ENCODE measurements at places on chromosomes 6 and 20.

DNA sequence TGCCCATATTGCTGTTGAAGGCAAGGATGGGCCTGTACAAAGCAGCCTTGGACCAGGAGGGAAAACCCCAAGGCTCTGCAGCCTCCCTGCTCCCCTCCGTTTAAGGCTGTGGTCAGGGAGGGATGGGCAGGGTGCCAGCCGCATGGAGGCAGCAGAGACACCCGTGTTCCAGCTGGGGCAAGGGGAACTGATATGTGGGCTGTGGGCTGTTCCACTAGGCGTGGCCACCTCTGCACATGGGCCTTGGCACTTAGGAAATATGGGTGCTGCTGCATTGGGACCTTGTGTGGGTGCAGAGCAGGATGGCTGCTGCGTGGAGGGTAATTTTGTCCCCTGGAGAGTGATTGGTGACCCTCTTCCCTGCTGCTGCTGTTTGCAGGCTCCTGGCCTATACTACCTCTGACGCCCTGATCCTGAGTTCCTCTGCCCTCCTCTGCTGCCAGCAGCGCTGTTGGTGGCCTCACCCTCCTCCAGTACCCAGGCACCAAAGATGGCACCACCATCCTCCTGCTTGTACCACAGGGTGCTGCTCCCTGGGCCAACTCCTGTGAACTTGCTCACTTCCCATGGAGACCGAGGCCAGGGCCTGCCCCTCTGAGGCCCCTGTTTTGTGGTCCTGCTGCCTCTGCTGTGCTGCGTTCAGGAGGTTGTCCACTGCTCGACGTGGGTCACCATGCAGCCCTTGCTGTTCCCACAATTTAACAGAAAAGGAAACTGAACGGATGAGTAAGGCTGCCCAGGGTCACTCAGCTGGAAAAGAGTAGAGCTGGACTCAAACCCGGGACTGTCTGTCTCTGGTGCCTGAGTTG, 35.3 kb downstream of the PANK2 start:
- DNase-seq, result no peak

DNA sequence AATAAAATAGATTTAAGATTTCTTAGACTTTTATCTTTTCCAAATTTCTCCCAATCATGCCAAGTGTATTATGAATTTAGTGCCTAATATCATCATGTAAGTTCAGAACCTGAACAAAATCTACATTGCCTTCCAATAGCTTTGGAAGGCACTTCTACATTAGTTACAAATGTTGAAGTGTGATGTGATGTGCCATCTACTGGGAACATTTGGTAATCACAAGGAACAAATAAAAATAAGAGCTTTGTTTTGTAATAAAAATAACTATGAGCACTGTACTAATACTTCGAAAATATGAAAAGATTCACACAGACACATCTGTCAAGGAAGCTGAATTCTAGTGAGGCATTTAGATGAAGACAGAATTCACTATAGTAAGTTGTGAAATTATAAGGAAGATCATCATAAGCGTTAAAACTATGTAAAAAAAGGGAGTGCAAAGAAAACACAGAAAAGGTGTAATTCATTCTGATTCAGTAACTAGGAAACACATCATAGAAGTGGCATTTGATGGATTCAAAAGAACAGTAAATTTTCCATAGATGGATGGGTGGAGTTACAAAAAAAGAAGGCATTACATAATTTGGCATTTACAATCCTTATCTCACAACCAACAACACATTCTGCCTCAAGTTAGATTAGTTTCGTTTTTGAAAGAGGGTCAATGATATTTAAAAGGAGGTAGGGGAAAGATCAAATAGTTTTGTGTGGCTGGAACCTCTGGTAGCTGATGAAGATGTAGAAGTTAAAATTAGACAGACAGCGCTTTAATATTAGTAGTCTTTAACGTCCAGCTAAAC, 161.0 kb downstream of the ASCC3 start:
- DNase-seq, result no peak

- no peak for DNase-seq
Observed at GRCh38 chr6:129679758-129680157, 30.2 kb downstream of the ARHGAP18 start.

GRCh38 chr20:31845300-31845863, at the start of gene FOXS1:
TSS of gene FOXS1 (minus strand) at chr20:31845604. CDS start at chr20:31845542, 62 bp downstream.
- DNase-seq, result no peak

DNA sequence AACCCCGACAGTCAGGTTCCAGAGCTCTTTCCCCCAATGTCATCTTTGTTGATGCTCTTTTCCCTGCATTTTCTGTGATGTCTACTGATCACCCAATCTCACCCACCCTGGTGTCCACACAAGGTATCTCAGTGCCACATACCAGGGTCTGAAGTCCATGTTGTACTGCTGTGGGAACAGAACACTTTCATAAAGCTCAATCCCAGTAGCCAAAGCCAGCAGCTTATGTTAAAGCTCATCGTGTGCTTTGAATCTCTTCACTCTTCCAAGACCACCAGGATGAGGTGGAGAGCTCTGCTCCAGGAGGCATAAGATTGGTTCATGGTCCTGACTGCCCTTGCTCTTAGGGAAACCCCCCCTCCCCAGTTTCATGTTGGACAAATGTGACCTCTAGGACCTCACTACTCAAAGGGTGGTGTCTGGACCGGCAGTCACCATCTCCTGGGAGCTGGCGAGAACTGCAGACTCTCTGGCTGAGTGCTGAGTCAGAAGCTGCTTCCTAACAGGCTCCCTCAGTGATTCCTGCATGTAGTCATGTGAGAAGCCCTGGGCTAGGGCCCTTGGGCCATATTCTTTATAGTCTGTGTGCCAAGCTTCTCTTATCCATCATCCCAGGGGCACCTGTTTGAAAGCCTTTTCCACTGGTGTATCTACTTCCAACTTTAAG, 13.4 kb upstream of the CPNE5 start:
- DNase-seq, result no peak

DNA sequence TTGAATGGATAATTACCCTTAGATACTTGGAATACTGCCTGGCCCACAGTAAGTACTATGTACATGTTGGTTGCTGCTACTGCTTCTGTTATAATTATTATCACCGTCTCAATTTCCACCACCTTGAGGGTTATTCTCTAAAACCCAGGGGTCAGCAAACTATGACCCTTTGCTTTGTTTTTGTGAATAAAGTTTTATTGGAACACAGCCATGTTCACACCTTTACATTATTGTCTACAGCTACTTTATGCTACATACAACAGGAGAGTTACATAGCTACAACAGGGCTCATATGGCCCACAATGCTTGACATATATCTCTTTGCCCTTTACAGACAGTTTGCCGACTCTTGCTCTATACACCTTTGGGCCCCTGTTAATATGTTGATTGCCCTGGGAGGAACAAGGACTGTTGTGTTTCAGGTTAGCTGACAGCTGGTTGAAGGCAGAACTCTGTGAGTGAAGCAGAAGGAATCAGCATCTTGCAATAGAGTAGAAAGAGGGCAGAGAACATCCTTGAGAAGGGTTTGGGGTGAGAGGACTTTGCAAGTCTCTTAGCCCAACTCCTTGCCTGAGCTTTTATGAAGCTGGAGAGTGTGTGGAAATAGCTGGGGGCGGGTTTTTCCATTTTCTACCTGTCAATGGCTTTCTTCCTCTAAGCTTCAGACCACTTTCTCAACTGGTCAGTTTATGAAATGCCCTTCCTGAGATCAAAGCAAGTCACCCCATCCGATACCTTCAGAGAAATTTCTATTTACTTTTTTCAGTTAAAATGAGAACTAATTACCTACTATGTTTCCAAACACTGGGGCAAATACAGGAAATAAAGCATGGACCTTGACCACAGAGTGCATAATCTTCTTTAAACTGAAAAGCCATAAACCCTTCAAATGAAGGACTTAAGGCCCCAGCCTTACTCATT, 3.5 kb upstream of the MEP1A start:
- no peak for DNase-seq

- DNase-seq, result no peak
Observed at GRCh38 chr6:80566361-80566760, 459.9 kb downstream of the BCKDHB start.
